ENCODE measurements at places on chromosomes 2 and 18. TPM values are rescaled to one million over a fixed set of nuclear protein-coding genes. Genes with fewer than 3 reads are reported as not detected.
A peak's percentile ranks its signal among the peaks of the same experiment; 100 is the strongest.

- H3K4me3 ChIP-seq = no peak overlapping the region
- H3K4me1 ChIP-seq = peaks cover 4% of the 10 kb centered on the region
- no peak for DNase-seq
These were observed 72.0 kb downstream of the AGPS start for GRCh38 chr2:177464549-177464948.

- no peak overlapping the region for H3K27ac ChIP-seq
- H3K4me3 ChIP-seq = no peak overlapping the region
- H3K27me3 ChIP-seq = no peaks in the 10 kb centered on the region
- DNase-seq = no peak
These were observed 68.6 kb upstream of the BZW1 start for GRCh38 chr2:200743042-200743676.

GRCh38 chr2:112683550-112684414, 37.0 kb upstream of the NT5DC4 start:
- no peak overlapping the region for H3K27ac ChIP-seq

GRCh38 chr2:25365241-25365640, 23.5 kb upstream of the DNMT3A start:
- H3K36me3 ChIP-seq = no peaks in the 10 kb centered on the region
- no peak overlapping the region for H3K4me3 ChIP-seq
- H3K27me3 ChIP-seq = no peaks in the 10 kb centered on the region
- H3K27ac ChIP-seq = no peak overlapping the region
- no peak for DNase-seq
- peaks cover 11% of the 10 kb centered on the region for H3K4me1 ChIP-seq

GRCh38 chr2:30958193-30958917, 151.1 kb upstream of the CAPN13 start:
- no peak overlapping the region for H3K4me3 ChIP-seq
- no peak for DNase-seq
- no peaks in the 10 kb centered on the region for H3K36me3 ChIP-seq
- H3K27me3 ChIP-seq = no peaks in the 10 kb centered on the region

DNA sequence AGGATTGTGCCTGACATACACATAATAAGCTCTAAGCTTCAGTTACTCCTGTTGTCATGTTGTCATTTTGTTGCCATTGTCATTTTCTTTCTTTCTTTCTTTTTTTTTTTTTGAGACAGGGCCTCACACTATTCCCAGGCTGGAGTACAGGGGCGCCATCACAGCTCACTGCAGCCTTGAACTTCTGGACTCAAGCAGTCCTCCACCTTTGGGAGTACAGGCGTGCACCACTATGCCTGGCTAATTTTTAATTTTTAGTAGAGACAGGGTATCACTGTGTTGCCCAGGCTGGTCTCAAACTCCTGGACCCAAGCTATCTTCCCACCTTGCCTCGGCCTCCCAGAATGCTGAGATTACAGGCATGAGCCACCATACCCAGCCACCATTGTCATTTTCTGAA, 30.9 kb upstream of the SCLY start:
- H3K4me1 ChIP-seq = peaks cover 9% of the 10 kb centered on the region
- no peak overlapping the region for H3K4me3 ChIP-seq
- H3K27ac ChIP-seq = no peak overlapping the region
- peaks cover 37% of the 10 kb centered on the region for H3K36me3 ChIP-seq

GRCh38 chr2:200615247-200615646, 29.4 kb downstream of the AOX1 start:
- no peak overlapping the region for H3K27ac ChIP-seq
- H3K4me1 ChIP-seq = peaks cover 10% of the 10 kb centered on the region
- H3K27me3 ChIP-seq = peaks cover 4% of the 10 kb centered on the region
- H3K36me3 ChIP-seq = no peaks in the 10 kb centered on the region

DNA sequence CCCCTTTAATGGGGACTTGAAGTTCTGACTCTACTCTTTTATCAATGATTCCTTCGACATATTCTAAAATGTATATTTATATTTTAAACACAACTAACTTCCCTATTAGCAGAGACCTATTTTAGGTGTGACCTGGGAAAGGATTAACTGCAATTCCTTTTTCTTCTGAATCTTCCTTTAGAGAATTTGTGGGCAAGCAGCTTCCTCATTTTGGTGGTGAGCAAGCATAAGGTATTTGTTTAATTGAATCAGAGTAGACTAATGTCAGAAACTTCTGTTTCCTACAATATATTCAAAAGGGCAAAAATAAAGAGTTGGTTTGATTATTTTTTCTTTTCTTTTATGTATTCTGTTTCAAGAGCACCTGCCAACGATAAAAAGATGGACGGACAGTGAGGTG, 237.0 kb downstream of the IKZF2 start:
- H3K36me3 ChIP-seq = no peaks in the 10 kb centered on the region
- H3K27me3 ChIP-seq = peaks cover 2% of the 10 kb centered on the region
- H3K4me3 ChIP-seq = no peak overlapping the region
- H3K27ac ChIP-seq = no peak overlapping the region
- peaks cover 16% of the 10 kb centered on the region for H3K4me1 ChIP-seq
- no peak for DNase-seq

- H3K27me3 ChIP-seq = no peaks in the 10 kb centered on the region
- peaks cover 33% of the 10 kb centered on the region for H3K4me1 ChIP-seq
- no peak for DNase-seq
- peaks cover 2% of the 10 kb centered on the region for H3K36me3 ChIP-seq
- no peak overlapping the region for H3K4me3 ChIP-seq
These were observed 57.5 kb downstream of the SLC35F5 start for GRCh38 chr2:113698892-113699447.

- no peaks in the 10 kb centered on the region for H3K27me3 ChIP-seq
- H3K27ac ChIP-seq = no peak overlapping the region
- no peaks in the 10 kb centered on the region for H3K36me3 ChIP-seq
- H3K4me3 ChIP-seq = no peak overlapping the region
These were observed 605.5 kb downstream of the SATB2 start for GRCh38 chr2:198852248-198852647.

- H3K27me3 ChIP-seq = peaks cover 24% of the 10 kb centered on the region
- H3K4me3 ChIP-seq = no peak overlapping the region
- DNase-seq = no peak
These were observed 244.5 kb upstream of the MEX3C start for GRCh38 chr18:51442012-51442411.

GRCh38 chr2:131016826-131017741, 76.2 kb downstream of the FAM168B start:
- H3K36me3 ChIP-seq = no peaks in the 10 kb centered on the region
- no peak overlapping the region for H3K27ac ChIP-seq
- H3K4me3 ChIP-seq = no peak overlapping the region
- no peaks in the 10 kb centered on the region for H3K4me1 ChIP-seq

GRCh38 chr2:30149976-30150375, 3.2 kb downstream of the YPEL5 start:
- no peaks in the 10 kb centered on the region for H3K27me3 ChIP-seq
- peaks cover 60% of the 10 kb centered on the region for H3K4me1 ChIP-seq
- peak overlapping the region; percentile 19 for H3K27ac ChIP-seq
- no peaks in the 10 kb centered on the region for H3K36me3 ChIP-seq
- no peak overlapping the region for H3K4me3 ChIP-seq

DNA sequence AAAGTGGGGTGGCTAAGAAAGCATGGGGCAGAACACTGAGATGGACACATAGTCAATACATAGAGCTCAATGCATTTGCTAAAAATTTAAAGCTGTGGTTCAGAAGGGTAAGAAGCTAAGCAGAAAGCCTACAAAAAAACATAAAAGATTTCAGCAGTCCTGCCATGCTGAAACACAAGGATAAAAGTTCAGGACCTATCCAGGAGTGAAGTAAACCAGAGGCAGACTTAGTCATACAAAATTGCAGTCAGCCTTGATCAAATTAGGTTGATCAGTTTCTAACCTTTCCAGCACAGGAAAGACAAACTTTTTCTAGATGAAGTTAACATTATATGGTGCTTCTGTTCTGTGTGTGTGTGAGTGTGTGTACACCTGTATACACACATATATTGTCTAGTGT, 120.8 kb upstream of the RBMS1 start:
- H3K4me1 ChIP-seq = peaks cover 25% of the 10 kb centered on the region
- no peak for DNase-seq
- H3K4me3 ChIP-seq = no peak overlapping the region
- H3K36me3 ChIP-seq = no peaks in the 10 kb centered on the region
- H3K27ac ChIP-seq = no peak overlapping the region
- H3K27me3 ChIP-seq = no peaks in the 10 kb centered on the region

GRCh38 chr2:112121682-112122254, 16.4 kb upstream of the FBLN7 start:
- H3K36me3 ChIP-seq = peaks cover 1% of the 10 kb centered on the region
- no peak overlapping the region for H3K4me3 ChIP-seq
- H3K27ac ChIP-seq = no peak overlapping the region

GRCh38 chr2:205047273-205047839, 502.1 kb downstream of the PARD3B start:
- peaks cover 8% of the 10 kb centered on the region for H3K36me3 ChIP-seq
- no peak overlapping the region for H3K27ac ChIP-seq
- no peak overlapping the region for H3K4me3 ChIP-seq
- peaks cover 3% of the 10 kb centered on the region for H3K4me1 ChIP-seq
- no peak for DNase-seq
- H3K27me3 ChIP-seq = no peaks in the 10 kb centered on the region

GRCh38 chr18:23209031-23209430, 73.7 kb downstream of the CABLES1 start:
- H3K27ac ChIP-seq = peak overlapping the region; percentile 19
- H3K4me1 ChIP-seq = peaks cover 14% of the 10 kb centered on the region
- H3K4me3 ChIP-seq = no peak overlapping the region
- peak; percentile 35 for DNase-seq
- peaks cover 4% of the 10 kb centered on the region for H3K27me3 ChIP-seq

GRCh38 chr2:192004188-192004963, 157.5 kb upstream of the CAVIN2 start:
- no peak for DNase-seq
- H3K4me3 ChIP-seq = no peak overlapping the region
- H3K27ac ChIP-seq = no peak overlapping the region
- H3K4me1 ChIP-seq = no peaks in the 10 kb centered on the region
- H3K36me3 ChIP-seq = no peaks in the 10 kb centered on the region

GRCh38 chr2:46988733-46989481, 73.3 kb upstream of the MCFD2 start:
- H3K36me3 ChIP-seq = peaks cover 16% of the 10 kb centered on the region
- no peak overlapping the region for H3K4me3 ChIP-seq
- no peak for DNase-seq
- no peak overlapping the region for H3K27ac ChIP-seq
- no peaks in the 10 kb centered on the region for H3K27me3 ChIP-seq

DNA sequence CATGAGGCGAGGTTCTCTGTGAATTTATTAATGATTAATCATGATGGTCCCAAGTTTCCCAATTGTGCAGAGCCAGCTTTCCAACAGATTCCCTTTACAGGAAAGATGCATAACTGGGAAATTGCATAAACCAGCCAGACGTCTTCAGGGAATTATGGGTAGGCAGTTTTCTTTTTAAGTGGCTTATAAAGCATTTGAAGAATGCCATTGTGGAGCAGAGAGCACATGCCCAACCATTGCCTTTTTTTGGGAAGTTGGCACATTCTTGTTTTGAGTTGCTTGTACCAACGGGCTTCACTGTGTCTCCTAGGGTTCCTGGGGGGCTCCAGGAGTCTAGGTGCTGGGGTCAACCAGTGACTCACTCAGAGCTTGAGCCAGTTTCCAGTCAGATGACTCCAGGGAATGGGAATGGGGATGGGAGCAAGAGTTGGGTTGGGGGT, 231.7 kb upstream of the FOSL2 start:
- no peaks in the 10 kb centered on the region for H3K4me1 ChIP-seq
- no peak overlapping the region for H3K27ac ChIP-seq
- DNase-seq = no peak
- no peaks in the 10 kb centered on the region for H3K27me3 ChIP-seq
- H3K36me3 ChIP-seq = peaks cover 7% of the 10 kb centered on the region
- no peak overlapping the region for H3K4me3 ChIP-seq

GRCh38 chr2:197183355-197183754, 127.2 kb downstream of the ANKRD44 start:
- H3K27ac ChIP-seq = no peak overlapping the region
- peaks cover 73% of the 10 kb centered on the region for H3K4me1 ChIP-seq
- no peaks in the 10 kb centered on the region for H3K27me3 ChIP-seq
- H3K36me3 ChIP-seq = peaks cover 41% of the 10 kb centered on the region
- no peak overlapping the region for H3K4me3 ChIP-seq
- no peak for DNase-seq

DNA sequence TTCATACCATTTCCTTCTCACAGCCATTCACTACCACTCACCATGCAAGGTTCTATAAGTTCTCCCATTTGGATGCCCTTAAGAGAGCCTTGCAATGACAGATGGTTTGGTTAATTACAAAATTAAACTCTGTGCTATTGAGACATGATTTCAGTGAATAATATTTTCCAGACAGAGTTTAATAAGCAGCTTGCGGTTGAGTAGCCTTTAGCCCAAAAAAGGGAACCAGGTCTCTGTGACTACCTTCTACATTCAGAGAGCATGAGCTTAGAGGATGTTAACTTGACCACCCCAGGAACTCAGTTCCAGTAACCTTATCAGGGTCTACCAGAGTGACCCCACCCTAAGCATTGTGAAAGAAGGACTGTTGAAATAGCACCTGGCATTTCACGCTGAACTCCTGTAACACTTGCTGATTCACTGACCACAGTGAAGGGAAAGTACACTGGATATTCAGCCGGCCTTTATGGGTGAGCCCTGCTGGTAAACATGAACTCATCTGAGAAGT, 1173.1 kb upstream of the ZEB2 start:
- H3K27ac ChIP-seq = no peak overlapping the region
- H3K4me3 ChIP-seq = no peak overlapping the region
- no peaks in the 10 kb centered on the region for H3K4me1 ChIP-seq
- no peaks in the 10 kb centered on the region for H3K36me3 ChIP-seq
- no peaks in the 10 kb centered on the region for H3K27me3 ChIP-seq

The C2orf74 gene
- 12.7 TPM for total RNA-seq

The TNFAIP6 gene
- not detected for total RNA-seq

The FTCDNL1 gene
- 5.2 TPM for total RNA-seq

The ST8SIA5 gene
- not detected for total RNA-seq

The SMYD1 gene
- total RNA-seq = not detected

The LRP2 gene
- total RNA-seq = 0.62 TPM

The LYPD6B gene
- not detected for total RNA-seq

The LIMS3 gene
- 1.5 TPM for total RNA-seq

The SRD5A2 gene
- not detected for total RNA-seq

The TBC1D8 gene
- total RNA-seq = 4.5 TPM

The ACMSD gene
- not detected for total RNA-seq

The DLGAP1 gene
- not detected for total RNA-seq

The CYP27A1 gene
- not detected for total RNA-seq

The KCNG2 gene
- not detected for total RNA-seq

The POU3F3 gene
- total RNA-seq = not detected

The LIMS4 gene
- total RNA-seq = 1.1 TPM

The TEX261 gene
- 18.7 TPM for total RNA-seq
